Nucleus accumbens (tissue), 56 donors: ENCODE measurements at places on chromosomes 3 and 15.

DNA sequence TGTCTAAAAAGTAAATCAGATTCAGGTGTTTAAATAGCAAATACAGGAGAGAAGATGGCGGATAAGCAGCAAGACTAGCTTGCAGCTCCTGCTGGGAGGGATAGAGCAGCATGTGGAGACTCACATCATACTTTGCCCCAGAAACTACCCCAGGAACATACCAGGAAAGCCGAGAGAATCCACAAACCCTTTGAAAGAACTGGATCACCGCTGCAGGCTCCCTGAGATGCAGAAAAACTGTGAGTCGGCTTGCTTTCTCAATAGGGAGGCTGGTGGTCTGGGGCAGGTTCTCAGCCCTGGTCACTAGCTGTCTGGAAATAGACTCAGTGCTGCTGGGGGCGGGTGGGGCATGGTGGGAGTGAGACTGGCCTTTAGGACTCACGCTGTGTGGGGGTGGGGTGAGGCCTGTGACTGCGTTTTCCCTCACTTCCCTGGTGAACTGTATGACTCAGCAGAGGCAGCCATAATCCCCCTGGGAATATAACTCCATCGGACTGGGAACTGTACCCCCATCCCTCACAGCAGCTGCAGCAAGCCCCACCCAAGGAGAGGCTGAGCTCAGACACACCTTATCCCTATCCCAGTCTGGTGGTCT, 142.8 kb downstream of the CNTN6 start:
- no peak for DNase-seq

GRCh38 chr3:112979244-112979832, 4.4 kb upstream of the CD200R1 start:
- DNase-seq, result no peak

- no peak for DNase-seq
Measured at GRCh38 chr15:92271179-92271578, 122.5 kb upstream of the ST8SIA2 start.

DNA sequence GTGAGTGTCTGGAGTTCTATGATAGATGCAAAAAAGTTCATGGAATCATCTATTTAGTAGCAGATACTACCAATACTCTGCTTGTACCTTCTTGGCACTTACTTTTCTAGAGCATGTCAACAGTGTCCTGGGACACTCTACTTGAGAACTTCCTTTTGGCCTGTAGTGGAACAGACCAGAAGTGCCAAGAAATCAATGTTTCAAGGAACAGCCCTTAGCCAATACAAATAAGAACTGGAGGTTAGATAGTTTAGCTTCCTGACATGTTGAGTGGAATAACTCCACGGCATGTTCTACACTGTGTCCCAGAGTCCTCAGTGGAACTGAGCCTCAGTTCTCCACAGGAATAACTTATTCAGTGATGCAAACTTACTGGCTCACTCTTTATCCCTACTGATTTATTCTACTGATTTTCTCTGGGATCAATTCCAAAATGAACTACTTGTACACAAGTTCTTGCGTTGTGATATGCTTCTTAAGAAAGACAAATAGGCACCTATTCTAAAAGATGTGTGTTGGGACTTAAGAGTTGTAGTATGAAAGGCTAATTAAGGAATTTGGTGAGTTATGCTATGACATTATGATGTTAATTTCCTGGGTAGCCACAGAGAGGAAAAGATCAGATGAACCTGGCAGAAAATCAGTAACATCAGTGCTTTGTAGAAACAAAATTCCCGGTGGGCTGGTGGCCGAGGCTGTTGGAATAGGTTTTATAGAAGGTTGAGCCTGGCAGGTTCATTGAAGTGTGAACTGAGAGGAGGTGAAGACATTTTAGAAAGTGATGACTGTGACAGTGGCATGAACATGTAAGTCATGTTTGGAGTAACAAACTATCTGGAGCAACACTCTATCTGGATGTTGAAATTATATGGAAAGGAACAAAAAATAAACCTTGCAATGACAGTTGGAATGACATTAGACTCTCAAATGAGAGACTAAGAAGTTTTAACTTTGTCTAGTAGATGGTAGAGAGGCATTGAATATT, 101.8 kb upstream of the RBMS3 start:
- no peak for DNase-seq

GRCh38 chr3:111434941-111435622, 106.9 kb upstream of the CD96 start:
- DNase-seq, result no peak

DNA sequence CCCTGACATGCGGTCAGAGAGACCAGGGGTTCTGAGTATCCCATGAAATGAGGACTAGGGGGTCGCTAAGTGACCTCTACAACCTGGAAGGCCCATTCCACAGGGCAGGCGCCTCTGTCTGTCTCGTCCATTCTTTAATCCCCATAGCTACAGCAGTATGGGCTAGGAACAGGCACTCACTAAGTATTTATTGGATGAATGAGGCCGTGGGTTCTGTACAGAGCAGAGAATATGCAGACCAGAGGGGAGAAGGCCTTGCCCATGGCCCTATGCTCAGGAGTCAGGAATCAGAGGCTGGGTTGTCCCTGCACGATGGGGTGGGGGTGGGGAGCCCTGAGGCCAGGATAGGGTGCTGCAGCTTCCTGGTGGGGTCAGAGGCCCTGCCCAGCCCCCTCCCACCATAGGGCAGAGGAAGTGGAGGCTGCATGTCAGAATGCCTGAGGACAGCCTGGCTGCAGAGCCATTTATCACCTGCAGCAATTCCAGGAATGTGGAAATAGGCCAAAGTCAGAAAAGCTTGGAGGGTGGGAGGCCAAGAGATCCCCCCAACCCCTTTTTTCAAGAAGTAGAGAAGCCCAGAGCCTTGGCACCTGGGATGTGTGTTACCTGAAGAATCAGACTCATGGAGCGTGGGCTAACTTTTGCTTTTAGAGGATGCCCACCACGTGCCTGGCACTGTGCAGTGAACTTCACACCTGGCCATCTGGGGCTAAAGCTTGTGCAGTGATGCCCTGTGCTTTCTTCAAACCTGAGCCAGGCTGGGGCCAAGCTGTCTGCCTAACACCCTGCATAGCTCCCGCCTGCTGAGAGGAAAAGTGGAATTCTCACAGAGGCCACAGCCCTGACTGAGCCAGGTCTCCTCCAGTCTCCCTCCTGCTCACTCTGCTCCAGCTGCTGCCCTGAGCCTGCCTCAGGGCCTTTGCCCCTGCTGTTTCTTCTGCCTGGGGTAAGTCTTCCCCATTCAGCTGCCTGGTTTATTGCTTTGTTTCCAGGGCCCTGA, 109.4 kb downstream of the WNT7A start:
- no peak for DNase-seq

DNA sequence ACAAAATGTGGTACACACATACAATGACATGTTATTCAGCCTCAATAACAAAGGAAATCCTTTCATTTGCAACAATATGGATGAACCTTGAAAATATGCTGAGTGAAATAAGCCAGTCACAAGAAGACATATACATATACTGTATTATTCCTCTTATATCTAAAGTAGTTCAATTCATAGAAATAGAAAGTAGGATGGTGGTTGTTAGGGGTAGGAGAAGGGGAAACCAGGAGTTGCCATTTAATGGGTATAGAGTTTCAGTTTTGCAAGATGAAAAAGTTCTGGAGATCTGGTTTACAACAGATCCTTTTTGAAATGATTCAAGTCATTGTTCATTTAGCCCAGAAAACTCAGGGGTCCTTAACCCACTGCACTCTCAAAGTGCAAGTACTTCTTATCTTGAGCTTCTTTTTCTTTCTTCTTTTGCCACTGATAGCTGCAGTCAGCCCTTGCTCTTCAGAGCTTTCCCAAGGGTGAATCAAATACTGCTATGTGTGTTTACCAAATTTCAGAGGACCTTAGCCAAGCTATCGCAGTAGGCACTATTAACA, 208.0 kb upstream of the EOMES start:
- DNase-seq, result no peak

DNA sequence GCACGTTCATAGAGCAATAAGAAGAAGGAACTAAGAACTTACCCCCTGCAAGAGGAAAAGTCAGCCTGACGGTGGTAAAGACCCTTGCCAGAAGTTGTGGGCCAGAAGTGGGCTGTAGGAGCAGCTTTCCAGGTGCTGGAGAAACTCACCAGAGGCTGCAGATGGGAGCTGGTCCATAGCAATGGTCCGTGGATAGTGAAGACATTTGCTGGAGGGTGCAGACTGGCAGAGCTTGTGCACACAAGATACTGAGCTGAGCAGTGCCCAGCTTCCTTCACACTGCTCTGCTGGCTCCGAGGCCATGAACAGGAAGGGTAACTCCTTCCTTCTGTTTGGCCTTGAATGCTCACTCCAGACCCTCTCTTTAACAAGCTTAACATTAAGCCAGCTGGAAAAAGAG, 149.8 kb upstream of the BNIP2 start:
- no peak for DNase-seq

DNA sequence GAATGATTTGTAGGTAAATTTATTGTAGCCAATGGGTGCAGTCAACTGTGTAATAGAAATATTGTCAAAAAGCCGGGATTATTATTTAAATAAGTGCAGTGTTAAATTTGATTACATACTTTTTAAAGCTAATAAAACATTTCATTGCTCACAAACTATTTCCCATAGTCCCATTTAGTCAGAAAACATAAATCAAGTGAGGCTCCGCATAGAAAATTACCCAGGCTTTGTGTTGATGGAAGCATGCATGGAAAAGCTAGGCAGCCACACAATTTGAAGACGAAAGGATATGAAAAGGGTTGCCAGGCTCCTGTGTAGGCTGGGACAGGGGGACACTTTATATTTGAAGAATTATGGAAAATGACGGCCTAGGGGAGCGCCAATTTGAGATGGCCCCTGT, 82.3 kb downstream of the LRTM1 start:
- no peak for DNase-seq

DNA sequence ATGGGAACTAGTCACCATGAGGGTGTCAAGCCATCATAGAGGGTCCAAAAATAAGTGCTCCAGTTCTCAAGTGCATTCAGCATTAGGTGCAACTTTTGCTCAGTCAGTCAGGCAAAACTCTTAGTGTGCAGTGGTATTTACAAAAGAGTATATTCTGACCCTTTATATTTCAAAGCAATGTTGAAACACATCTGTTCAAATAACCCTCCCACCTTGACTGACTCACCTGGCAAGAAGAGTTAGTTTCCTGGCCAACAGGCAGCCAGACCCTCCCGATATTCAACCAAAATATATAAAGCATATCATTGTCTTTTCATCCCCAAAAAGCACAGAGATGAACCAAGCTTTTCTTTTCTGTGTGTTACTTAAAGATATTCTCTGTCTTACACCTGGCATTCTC, 7.6 kb upstream of the COL8A1 start:
- DNase-seq, result no peak

DNA sequence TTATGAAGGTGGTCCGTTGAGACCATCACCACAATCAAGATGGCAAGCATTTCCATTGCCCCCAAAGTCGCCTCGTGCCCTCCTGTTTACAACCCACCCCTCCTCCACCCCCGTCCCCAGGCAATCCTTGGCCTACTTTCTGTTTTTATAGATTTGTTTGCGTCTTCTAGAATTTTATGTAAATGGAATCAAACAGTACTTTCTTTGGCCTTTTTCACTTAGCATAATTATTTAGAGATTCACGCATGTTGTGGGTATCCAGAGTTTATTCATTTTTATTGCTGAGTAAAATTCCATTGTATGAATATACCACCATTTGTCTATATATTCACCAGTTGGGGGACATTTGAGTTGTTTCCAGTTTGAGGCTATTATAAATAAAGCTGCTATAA, 66.6 kb downstream of the LSM3 start:
- DNase-seq, result no peak

GRCh38 chr15:32965897-32966296, 228.6 kb downstream of the FMN1 start:
- no peak for DNase-seq

GRCh38 chr15:99345832-99346462, 94.7 kb downstream of the LRRC28 start:
- DNase-seq, result no peak

GRCh38 chr3:183099838-183100204, 525 bp upstream of the MCCC1 start:
- no peak for DNase-seq

- DNase-seq, result no peak
Measured at GRCh38 chr15:84772031-84772430, 23.6 kb downstream of the ZNF592 start.

- no peak for DNase-seq
Measured at GRCh38 chr3:84683493-84683892, 275.3 kb upstream of the CADM2 start.
